Vagina (tissue), 2 donors: ENCODE measurements at places on chromosomes 7 and 10. TPM values are rescaled to one million over a fixed set of nuclear protein-coding genes. Genes with fewer than 3 reads are reported as not detected.
A peak's percentile ranks its signal among the peaks of the same experiment; 100 is the strongest.

- peaks cover 35% of the 10 kb centered on the region for H3K4me1 ChIP-seq
- H3K36me3 ChIP-seq = no peaks in the 10 kb centered on the region
- H3K27ac ChIP-seq = peak overlapping the region; percentile 94
- peak overlapping the region; percentile 73 for H3K4me3 ChIP-seq
- DNase-seq = no peak
Measured at GRCh38 chr7:5780801-5781496, 514 bp downstream of the RNF216 start.

GRCh38 chr7:112887337-112887736 is 97.1 kb upstream of the TMEM168 start:
- no peak for DNase-seq
- no peaks in the 10 kb centered on the region for H3K27me3 ChIP-seq
- no peaks in the 10 kb centered on the region for H3K4me1 ChIP-seq
- no peak overlapping the region for H3K4me3 ChIP-seq
- H3K36me3 ChIP-seq = no peaks in the 10 kb centered on the region

- no peak for DNase-seq
- no peaks in the 10 kb centered on the region for H3K4me1 ChIP-seq
- no peak overlapping the region for H3K27ac ChIP-seq
- no peak overlapping the region for H3K4me3 ChIP-seq
- H3K27me3 ChIP-seq = no peaks in the 10 kb centered on the region
Measured at GRCh38 chr10:117677239-117677638, 134.7 kb downstream of the EMX2 start.

DNA sequence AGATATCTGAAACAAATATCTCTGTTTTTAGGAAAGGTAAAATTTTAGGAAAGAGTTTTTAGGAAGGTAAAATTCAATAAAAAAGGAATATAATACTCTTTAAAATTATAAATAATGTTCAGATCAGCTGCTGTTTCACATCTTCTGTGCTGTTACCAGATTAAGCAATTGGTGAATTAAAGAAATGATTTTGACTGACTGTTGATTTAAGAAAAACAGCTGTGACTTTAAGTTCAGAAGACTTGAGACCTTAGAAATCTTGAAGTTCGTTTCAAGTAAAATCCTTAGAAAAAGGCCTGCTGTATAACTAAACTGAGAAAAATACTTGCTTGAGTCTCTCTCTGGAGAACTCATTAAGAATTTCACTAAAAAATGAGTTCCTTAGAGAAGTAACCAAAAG is 250.6 kb downstream of the DOCK4 start:
- no peak for DNase-seq
- H3K36me3 ChIP-seq = no peaks in the 10 kb centered on the region
- no peak overlapping the region for H3K27ac ChIP-seq
- no peaks in the 10 kb centered on the region for H3K27me3 ChIP-seq
- H3K4me1 ChIP-seq = peaks cover 15% of the 10 kb centered on the region
- H3K4me3 ChIP-seq = no peak overlapping the region

DNA sequence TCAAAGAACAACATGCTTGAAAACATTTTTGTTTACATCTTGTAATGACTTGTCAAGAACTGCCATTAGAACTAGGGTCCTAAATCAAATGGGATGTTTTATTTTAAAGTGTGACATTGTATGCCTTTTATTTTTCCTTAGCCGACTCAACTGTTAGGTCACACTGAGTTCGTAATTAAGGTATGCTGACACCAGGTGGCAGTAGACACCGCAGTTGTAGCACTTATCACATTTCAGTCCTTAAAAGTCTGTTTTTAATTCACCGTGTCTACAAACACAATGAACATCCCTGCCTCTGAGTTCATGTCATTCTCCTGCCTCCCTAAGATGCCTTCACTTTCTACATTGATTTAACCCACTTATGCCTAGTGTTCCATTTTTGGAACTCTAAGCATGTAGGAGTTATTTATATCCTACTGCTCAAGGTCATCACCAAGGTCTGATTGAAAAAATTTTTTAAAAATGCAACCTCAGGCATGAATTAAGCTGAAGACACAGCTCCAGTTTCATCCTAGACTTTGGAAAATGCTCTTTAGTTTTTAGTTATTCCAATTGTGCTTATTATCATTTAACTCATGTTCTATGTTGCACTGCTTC is 186.1 kb downstream of the BMPER start:
- no peak for DNase-seq
- no peaks in the 10 kb centered on the region for H3K4me1 ChIP-seq
- no peak overlapping the region for H3K4me3 ChIP-seq
- no peaks in the 10 kb centered on the region for H3K27me3 ChIP-seq
- H3K27ac ChIP-seq = no peak overlapping the region

- no peak for DNase-seq
- no peaks in the 10 kb centered on the region for H3K36me3 ChIP-seq
- H3K27me3 ChIP-seq = no peaks in the 10 kb centered on the region
- H3K4me1 ChIP-seq = peaks cover 34% of the 10 kb centered on the region
Measured at GRCh38 chr7:99098824-99099498, 44.9 kb downstream of the SMURF1 start.

FAM237B gene
- not detected for total RNA-seq
